ENCODE measurements at places on chromosomes 3 and 15.

- H3K36me3 ChIP-seq = no peaks in the 10 kb centered on the region
- peaks cover 2% of the 10 kb centered on the region for H3K4me1 ChIP-seq
- H3K27me3 ChIP-seq = no peaks in the 10 kb centered on the region
- H3K4me3 ChIP-seq = no peak overlapping the region
- no peak for DNase-seq
- H3K27ac ChIP-seq = no peak overlapping the region
Observed at GRCh38 chr15:70426096-70426821, 328.5 kb upstream of the TLE3 start.

DNA sequence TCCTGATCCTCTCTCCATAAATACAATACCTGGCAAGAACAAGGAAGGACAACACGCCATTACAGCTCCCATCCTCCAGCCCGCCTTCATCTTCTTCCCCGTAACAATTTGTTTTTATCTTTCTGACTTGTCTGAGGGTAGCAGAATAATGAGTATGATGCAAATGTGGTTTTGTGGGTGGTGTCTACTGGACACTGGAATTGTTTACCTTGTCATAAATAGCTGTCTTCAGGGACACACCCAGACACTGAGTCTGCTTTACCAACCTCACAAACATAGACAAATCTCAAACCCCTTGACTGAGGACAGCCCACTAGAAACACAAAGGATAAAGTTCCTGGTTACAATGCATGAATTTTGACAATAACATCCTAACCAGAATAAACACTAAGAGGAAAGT is 13.4 kb downstream of the WDR72 start:
- H3K36me3 ChIP-seq = no peaks in the 10 kb centered on the region
- H3K27me3 ChIP-seq = no peaks in the 10 kb centered on the region
- no peak overlapping the region for H3K4me3 ChIP-seq
- no peak for DNase-seq
- no peaks in the 10 kb centered on the region for H3K4me1 ChIP-seq

DNA sequence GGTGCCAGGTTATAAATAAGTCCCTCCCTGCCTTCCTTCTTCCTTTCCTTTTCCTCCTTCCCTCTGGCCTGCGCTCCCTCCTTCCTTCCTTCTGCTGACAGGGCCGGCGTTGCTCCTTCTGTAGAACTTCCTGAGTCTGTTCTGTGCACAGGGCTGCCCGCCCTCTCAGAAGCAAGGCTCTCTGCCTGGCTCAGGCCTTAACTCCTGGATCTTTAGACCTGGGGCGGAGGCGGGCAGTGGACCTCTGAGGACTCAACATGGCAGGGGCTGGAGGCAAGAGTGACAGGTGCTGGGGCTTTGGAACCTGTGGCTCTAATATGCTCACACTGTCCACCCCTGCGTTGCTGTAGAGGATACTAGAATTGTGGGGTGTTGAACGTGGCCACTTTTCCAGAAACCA is 86.4 kb upstream of the SEC13 start:
- no peak for DNase-seq
- no peak overlapping the region for H3K4me3 ChIP-seq
- no peaks in the 10 kb centered on the region for H3K4me1 ChIP-seq
- H3K27ac ChIP-seq = no peak overlapping the region
- no peaks in the 10 kb centered on the region for H3K36me3 ChIP-seq
- no peaks in the 10 kb centered on the region for H3K27me3 ChIP-seq

- no peak overlapping the region for H3K27ac ChIP-seq
- H3K36me3 ChIP-seq = no peaks in the 10 kb centered on the region
- DNase-seq = no peak
- no peaks in the 10 kb centered on the region for H3K27me3 ChIP-seq
- H3K4me1 ChIP-seq = peaks cover 2% of the 10 kb centered on the region
Observed at GRCh38 chr3:112751564-112752512, 94.8 kb downstream of the CD200R1L start.

DNA sequence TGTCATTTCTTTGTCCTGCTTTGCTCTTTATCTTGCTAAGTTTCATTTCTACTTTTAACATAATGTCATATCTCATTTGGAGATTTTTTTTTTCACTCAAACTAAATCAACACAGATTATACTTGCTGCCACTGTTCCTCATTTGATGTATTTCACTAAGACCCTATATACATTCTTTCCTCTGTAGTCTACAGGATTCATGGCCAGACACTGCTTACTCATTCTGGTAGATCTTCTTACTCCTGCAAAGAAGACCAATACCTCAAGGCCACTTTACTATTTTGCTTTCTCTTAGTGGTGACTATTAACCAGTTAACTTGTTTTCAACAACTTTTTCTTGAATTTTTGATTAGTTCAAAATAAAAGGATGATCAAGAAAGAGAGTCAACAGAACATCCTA is 26.6 kb downstream of the SLC24A5 start:
- H3K36me3 ChIP-seq = no peaks in the 10 kb centered on the region
- H3K27ac ChIP-seq = no peak overlapping the region
- no peak for DNase-seq
- H3K4me1 ChIP-seq = no peaks in the 10 kb centered on the region
- H3K4me3 ChIP-seq = no peak overlapping the region
- H3K27me3 ChIP-seq = no peaks in the 10 kb centered on the region

GRCh38 chr15:78502641-78503040 is 4.7 kb upstream of the HYKK start:
- peaks cover 2% of the 10 kb centered on the region for H3K36me3 ChIP-seq
- DNase-seq = no peak
- no peak overlapping the region for H3K27ac ChIP-seq
- H3K4me1 ChIP-seq = no peaks in the 10 kb centered on the region
- no peaks in the 10 kb centered on the region for H3K27me3 ChIP-seq

GRCh38 chr15:80736560-80736959 is 41.5 kb downstream of the ABHD17C start:
- H3K36me3 ChIP-seq = no peaks in the 10 kb centered on the region
- no peaks in the 10 kb centered on the region for H3K4me1 ChIP-seq
- H3K4me3 ChIP-seq = no peak overlapping the region

DNA sequence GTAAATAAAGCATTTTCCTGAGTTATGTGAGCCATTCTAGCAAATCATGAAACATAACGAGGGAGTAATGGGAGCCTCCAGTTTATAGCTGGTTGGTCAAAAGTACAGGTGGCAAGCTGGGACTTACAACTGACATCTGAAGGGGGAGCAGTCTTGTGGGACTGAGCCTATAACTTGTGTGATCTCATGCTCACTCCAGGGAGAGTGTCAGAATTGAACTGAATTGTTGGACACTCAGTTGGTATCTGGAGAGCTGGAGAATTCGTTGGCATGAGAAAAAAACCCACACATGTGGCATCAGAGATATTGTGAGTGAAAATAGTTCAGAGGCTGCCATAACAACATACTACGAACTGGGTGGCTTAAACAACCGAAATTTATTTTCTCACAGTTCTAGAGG is 22.8 kb upstream of the DENND6A start:
- H3K27ac ChIP-seq = no peak overlapping the region
- no peak for DNase-seq
- no peaks in the 10 kb centered on the region for H3K36me3 ChIP-seq
- H3K27me3 ChIP-seq = no peaks in the 10 kb centered on the region
- no peak overlapping the region for H3K4me3 ChIP-seq

- no peaks in the 10 kb centered on the region for H3K4me1 ChIP-seq
- peak; percentile 97 for DNase-seq
- no peak overlapping the region for H3K4me3 ChIP-seq
- H3K27me3 ChIP-seq = no peaks in the 10 kb centered on the region
- H3K36me3 ChIP-seq = no peaks in the 10 kb centered on the region
Observed at GRCh38 chr3:30282154-30282696, 324.2 kb upstream of the TGFBR2 start.

- DNase-seq = no peak
- H3K27me3 ChIP-seq = no peaks in the 10 kb centered on the region
- peaks cover 40% of the 10 kb centered on the region for H3K36me3 ChIP-seq
- no peak overlapping the region for H3K4me3 ChIP-seq
- H3K27ac ChIP-seq = peak overlapping the region; percentile 84
- H3K4me1 ChIP-seq = peaks cover 20% of the 10 kb centered on the region
Observed at GRCh38 chr3:134364936-134365765, 9.1 kb downstream of the AMOTL2 start.

- no peaks in the 10 kb centered on the region for H3K27me3 ChIP-seq
- no peaks in the 10 kb centered on the region for H3K4me1 ChIP-seq
- H3K36me3 ChIP-seq = no peaks in the 10 kb centered on the region
Observed at GRCh38 chr15:95864467-95864886, 466.0 kb upstream of the NR2F2 start.

- H3K4me3 ChIP-seq = no peak overlapping the region
- H3K4me1 ChIP-seq = no peaks in the 10 kb centered on the region
- H3K27ac ChIP-seq = no peak overlapping the region
- no peaks in the 10 kb centered on the region for H3K36me3 ChIP-seq
Observed at GRCh38 chr3:10371167-10371566, 50.3 kb upstream of the SEC13 start.

- peaks cover 3% of the 10 kb centered on the region for H3K4me1 ChIP-seq
- H3K4me3 ChIP-seq = no peak overlapping the region
- H3K27ac ChIP-seq = no peak overlapping the region
- DNase-seq = peak; percentile 16
- H3K36me3 ChIP-seq = no peaks in the 10 kb centered on the region
Observed at GRCh38 chr3:113783463-113783862, 36.6 kb downstream of the ATP6V1A start.

DNA sequence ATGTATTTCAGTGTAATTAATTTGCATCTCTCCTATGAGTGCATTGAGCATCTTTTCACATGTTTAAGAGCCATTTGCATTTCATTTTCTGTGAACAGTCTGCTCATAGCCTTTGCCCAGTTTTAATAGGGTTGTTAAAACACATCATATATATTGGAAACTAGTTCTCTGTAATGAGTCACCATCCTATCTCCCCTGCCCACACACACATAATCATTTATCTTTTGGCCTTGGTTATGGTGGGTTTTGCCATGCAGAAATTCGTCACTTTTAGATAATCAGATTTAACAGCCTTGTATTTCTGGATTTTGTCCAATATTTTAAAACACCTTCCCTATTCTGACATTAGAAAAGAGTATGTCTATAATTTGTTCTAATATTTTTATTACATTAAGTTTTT is 11.9 kb upstream of the CHRM5 start:
- no peak overlapping the region for H3K4me3 ChIP-seq
- H3K27ac ChIP-seq = no peak overlapping the region
- no peaks in the 10 kb centered on the region for H3K4me1 ChIP-seq
- H3K27me3 ChIP-seq = no peaks in the 10 kb centered on the region
- no peaks in the 10 kb centered on the region for H3K36me3 ChIP-seq

GRCh38 chr3:188455748-188456147 is 301.8 kb downstream of the LPP start:
- no peak overlapping the region for H3K27ac ChIP-seq
- no peaks in the 10 kb centered on the region for H3K36me3 ChIP-seq
- H3K4me1 ChIP-seq = no peaks in the 10 kb centered on the region
- H3K4me3 ChIP-seq = no peak overlapping the region
- H3K27me3 ChIP-seq = no peaks in the 10 kb centered on the region

- DNase-seq = no peak
- H3K27ac ChIP-seq = no peak overlapping the region
- H3K36me3 ChIP-seq = no peaks in the 10 kb centered on the region
- H3K4me1 ChIP-seq = no peaks in the 10 kb centered on the region
- H3K27me3 ChIP-seq = no peaks in the 10 kb centered on the region
- no peak overlapping the region for H3K4me3 ChIP-seq
Observed at GRCh38 chr15:41843571-41843970, 4.9 kb downstream of the PLA2G4B start.

Measured in mesendoderm (in vitro differentiated cells).